Peyer's patch (tissue), 4 donors: ENCODE measurements at places on chromosomes 7 and 10. TPM values are rescaled to one million over a fixed set of nuclear protein-coding genes. Genes with fewer than 3 reads are reported as not detected.

GRCh38 chr7:40965774-40966173, 737.1 kb downstream of the INHBA start:
- no peak for DNase-seq
- no peak overlapping the region for H3K27ac ChIP-seq
- H3K27me3 ChIP-seq = no peaks in the 10 kb centered on the region
- no peaks in the 10 kb centered on the region for H3K4me1 ChIP-seq

DNA sequence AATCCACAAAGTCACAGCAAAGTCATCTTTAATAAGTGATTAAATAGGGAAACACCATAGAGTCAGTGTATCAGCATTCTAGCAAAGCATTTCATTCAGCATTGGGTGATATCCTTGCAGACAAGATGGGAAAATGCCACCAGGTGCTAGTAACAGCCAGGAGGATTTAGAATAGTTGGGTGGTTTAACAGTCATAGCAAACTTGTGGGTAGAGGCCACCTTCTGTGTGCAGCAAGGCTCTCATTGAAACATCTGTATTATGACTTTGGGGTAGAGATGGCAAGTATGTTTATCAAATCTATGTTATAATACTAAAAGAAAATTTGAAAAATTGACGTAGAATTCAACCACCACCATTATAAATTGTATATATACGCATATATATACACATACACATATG, 26.4 kb upstream of the ADO start:
- H3K4me1 ChIP-seq = no peaks in the 10 kb centered on the region
- H3K27ac ChIP-seq = no peak overlapping the region
- H3K27me3 ChIP-seq = no peaks in the 10 kb centered on the region
- H3K36me3 ChIP-seq = no peaks in the 10 kb centered on the region
- no peak for DNase-seq
- H3K4me3 ChIP-seq = no peak overlapping the region

DNA sequence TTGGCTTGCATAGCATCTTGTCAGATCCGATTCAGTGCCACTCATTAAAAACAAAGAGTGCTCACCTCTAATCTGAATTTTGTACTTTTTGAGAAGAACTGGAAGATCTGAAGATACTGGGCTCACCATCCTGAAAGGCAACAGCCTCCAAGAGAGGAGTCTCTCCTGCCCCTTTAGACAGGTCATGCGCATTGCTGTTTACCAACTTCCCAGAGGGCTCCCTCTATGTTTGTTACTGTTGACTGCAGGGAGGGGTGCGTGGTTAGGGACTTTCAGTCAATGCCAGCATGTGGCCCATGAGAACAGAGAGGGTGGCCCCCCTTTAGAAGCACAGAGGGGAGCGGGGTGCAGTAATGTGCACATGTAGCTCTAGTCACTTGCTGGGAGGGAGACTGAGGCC, 33.2 kb upstream of the CABCOCO1 start:
- no peak for DNase-seq
- H3K4me3 ChIP-seq = no peak overlapping the region
- peak overlapping the region; percentile 9 for H3K27ac ChIP-seq
- no peaks in the 10 kb centered on the region for H3K36me3 ChIP-seq

GRCh38 chr10:48572414-48572813, 32.5 kb downstream of the ARHGAP22 start:
- no peak overlapping the region for H3K27ac ChIP-seq
- no peak for DNase-seq
- H3K4me1 ChIP-seq = no peaks in the 10 kb centered on the region
- H3K4me3 ChIP-seq = no peak overlapping the region

DNA sequence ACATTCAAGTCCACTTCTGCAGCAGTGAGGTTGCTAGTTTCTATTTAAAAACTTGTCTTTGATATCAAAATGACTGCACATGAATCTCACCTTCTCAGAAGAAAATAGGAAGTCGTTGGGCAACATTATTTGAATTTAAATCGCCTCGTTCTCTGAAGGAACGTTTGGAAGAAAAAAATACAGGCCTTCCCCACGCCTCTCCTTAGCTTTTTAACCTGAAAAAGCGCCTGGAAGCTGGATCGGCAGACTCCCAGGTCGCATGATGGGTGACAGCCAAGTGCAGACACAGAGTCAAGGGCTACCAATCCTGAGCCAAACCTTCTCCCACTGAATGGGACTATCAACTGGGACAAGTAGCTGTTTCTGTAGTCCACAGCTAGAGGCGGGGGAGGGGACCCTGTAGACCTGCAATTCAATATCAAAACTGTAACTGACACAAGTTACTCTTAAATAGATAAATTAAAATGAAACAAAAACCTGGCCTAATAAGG, 2.2 kb downstream of the FAM53B start:
- H3K4me3 ChIP-seq = peak overlapping the region; percentile 80
- peaks cover 17% of the 10 kb centered on the region for H3K4me1 ChIP-seq
- no peaks in the 10 kb centered on the region for H3K36me3 ChIP-seq
- peak overlapping the region; percentile 86 for H3K27ac ChIP-seq

- DNase-seq = no peak
- no peaks in the 10 kb centered on the region for H3K36me3 ChIP-seq
- H3K4me3 ChIP-seq = peak overlapping the region; percentile 34
- H3K27me3 ChIP-seq = no peaks in the 10 kb centered on the region
- H3K27ac ChIP-seq = peak overlapping the region; percentile 67
- no peaks in the 10 kb centered on the region for H3K4me1 ChIP-seq
Measured at GRCh38 chr7:95586951-95587301, 9.4 kb downstream of the PDK4 start.

- H3K27me3 ChIP-seq = no peaks in the 10 kb centered on the region
- H3K36me3 ChIP-seq = no peaks in the 10 kb centered on the region
- H3K4me3 ChIP-seq = peak overlapping the region; percentile 95
- H3K27ac ChIP-seq = peak overlapping the region; percentile 87
- no peaks in the 10 kb centered on the region for H3K4me1 ChIP-seq
Measured at GRCh38 chr7:66921396-66921917, 432 bp downstream of the TMEM248 start.

Gene ZNF365
- 0.27 TPM for total RNA-seq

Gene VWDE
- 6.0 TPM for total RNA-seq

Gene NKX2-3
- total RNA-seq = 12.2 TPM

Gene BTBD16
- not detected for total RNA-seq

Gene LEP
- 0.27 TPM for total RNA-seq

Gene MPP7
- total RNA-seq = 13.7 TPM

Gene CALHM3
- not detected for total RNA-seq
